Activated CD4-positive, alpha-beta memory T cell treated with anti-CD3 and anti-CD28 coated beads, Interleukin-2, amount 10 ng/mL, durations not matched to agents 7 days and 5 days (primary cell): ENCODE measurements at places on chromosomes 12 and 14. TPM values are rescaled to one million over a fixed set of nuclear protein-coding genes. Genes with fewer than 3 reads are reported as not detected.

Gene MYRFL
- not detected for total RNA-seq

Gene AMHR2
- total RNA-seq, result not detected

Gene DHH
- 0.08 TPM for total RNA-seq

Gene SLC25A3
- 365 TPM for total RNA-seq

Gene TESPA1
- total RNA-seq, result 112 TPM

Gene FAM186B
- total RNA-seq, result not detected

Gene ACVR1B
- total RNA-seq, result 4.5 TPM

Gene PRKD1
- total RNA-seq, result not detected

Gene GARIN6
- not detected for total RNA-seq

Gene KCNK13
- total RNA-seq, result 0.18 TPM

Gene SLC41A2
- 8.1 TPM for total RNA-seq

Gene AREL1
- 43.1 TPM for total RNA-seq

Gene CCDC175
- total RNA-seq, result not detected

Gene NEMF
- total RNA-seq, result 64.7 TPM

Gene KCNK10
- not detected for total RNA-seq

Gene SSPN
- not detected for total RNA-seq

Gene NDRG2
- total RNA-seq, result 8.5 TPM

Gene HAL
- 0.23 TPM for total RNA-seq

Gene STAC3
- total RNA-seq, result 4.5 TPM

Gene PROX2
- not detected for total RNA-seq

Gene EXOC3L4
- not detected for total RNA-seq

Gene NFE2
- not detected for total RNA-seq

Gene SLCO1B1
- not detected for total RNA-seq

Gene CATSPERB
- 2.5 TPM for total RNA-seq

Gene RAB5B
- 71.5 TPM for total RNA-seq

Gene LRRIQ1
- total RNA-seq, result not detected

Gene PPP1R36
- total RNA-seq, result 0.53 TPM

Gene NUAK1
- not detected for total RNA-seq
